ENCODE measurements at places on chromosomes 1 and 21.
A peak's percentile ranks its signal among the peaks of the same experiment; 100 is the strongest.

DNA sequence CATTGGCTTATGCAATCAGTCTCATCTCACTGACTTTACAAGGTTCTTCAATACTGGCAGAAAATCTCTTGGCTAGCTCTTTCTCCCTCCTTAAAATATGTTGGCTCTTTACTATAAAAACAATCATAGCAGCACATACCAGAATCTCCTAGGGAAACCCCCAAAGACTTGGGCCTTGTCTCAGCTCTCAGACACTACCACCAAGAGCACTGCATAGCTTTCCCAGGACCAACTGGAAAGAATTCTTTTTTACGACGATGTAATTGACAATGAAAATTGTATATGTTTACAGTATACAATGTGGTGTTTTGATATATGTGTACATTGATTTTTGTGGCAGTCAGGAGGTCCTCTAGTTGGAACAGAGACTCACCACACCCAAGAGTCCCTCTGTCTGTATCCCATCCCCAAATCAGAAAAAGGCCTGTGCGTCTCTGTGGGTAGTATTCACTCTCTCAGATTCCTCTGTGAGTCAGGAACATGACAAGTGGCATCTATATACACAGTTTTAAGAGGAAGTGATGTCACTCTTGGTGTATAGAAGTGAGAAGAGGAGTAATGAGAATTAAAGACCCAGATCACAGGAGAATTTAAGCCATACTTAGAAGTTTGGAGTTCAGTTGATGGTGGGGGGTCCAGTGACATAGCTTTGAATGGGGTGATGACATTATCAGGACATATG is 21.1 kb downstream of the SMAP2 start:
- DNase-seq: no peak

DNA sequence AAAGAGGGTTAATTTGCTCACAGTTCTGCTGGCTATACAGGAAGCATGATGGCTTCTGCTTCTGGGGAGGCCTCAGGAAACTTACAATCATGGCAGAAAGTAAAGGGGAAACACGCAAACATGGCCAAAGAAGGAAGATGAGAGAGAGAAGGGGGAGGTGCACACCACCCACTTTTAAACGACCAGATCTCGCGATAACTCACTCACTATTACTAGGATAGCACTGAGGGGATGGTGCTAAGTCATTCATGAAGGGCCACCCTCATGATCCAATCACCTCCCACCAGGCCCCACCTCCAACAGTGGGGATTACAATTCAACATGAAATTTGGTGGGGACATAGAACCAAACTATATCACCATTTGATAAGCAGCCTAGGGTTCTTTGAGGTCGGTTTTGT is 2.4 kb upstream of the C1orf115 start:
- no peak for DNase-seq

DNA sequence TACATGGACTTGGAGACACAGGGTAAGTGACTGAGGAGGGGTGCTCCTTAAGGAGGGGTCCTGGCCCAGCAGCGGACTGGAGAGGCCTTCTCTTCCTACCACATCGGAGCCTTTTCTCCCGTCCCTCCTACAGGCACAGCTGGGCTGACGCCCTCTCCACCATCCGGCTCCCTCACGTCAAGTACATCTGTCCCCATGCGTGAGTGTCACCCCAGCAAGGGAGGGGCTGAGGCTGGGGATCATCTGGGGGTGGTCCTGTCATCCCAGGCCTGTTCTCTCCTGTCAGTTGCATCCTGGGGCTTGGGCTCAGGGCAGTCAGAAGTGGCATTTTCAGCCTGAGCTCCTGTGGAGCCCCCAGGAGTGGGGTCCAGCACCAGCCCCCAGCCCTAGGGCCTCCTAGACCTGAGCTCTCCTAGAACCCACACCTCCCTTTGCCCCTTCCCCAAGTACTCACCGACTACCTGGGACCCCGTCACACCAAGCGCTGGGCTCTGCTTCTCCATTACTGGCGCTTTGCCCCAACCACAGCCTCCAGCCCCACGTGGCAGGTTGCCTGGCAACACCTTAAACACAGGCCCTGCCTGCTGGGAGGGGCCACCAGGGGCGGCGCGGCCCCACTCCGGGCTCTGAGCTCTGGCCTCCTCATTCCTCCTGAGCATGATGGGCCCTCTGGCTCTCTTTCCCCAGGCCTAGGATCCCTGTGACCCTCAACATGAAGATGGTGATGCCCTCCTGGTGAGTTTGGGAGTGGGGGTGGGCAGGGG is 2.3 kb downstream of the LYPLA2 start:
- peak; percentile 78 for DNase-seq

GRCh38 chr1:34140011-34140676 is 24.9 kb downstream of the CSMD2 start:
- no peak for DNase-seq

GRCh38 chr21:34795548-34796180 is 126.9 kb downstream of the CLIC6 start:
- DNase-seq: no peak

DNA sequence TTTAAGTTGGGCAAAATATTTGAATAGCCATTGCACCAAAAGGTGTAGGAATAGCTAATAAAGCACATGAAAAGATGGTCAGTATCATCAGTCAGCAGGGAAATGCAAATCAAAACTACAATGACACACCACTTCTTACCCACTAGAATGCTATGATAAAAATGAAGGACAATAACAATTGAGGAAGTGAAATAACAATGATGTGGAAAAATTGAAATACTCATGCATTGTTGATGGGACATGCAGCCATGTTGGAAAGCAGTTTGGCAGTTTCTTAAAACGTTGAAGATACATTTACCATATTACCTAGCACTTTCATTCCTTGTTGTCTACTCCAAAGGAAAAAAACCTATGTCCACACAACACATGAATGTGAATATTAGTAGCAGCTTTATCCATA is 28.4 kb downstream of the HSD3B1 start:
- DNase-seq: no peak

DNA sequence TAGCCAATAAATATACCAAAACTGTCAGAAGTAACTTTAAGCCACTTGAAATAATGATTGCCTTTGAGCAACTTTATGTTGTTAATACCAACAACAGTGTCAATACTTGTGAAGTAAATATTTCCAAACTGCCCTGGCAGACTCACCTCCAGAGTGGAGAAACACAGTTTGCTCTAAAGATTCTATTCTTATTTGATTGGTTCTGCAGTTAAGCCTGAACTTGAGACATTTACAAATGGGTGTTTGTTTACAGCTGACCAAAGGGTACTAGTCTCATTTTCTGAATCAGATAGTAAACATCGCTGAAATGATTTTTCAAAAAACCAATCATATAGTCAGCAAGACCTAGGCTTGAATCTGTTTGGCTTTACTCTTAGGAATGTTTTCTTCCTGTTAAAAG is 1.3 kb upstream of the MYOC start:
- no peak for DNase-seq

- DNase-seq: no peak
These were observed 796.3 kb downstream of the LRRIQ3 start for GRCh38 chr1:73401666-73402065.

GRCh38 chr1:95657248-95657647 is 423.2 kb downstream of the RWDD3 start:
- no peak for DNase-seq

GRCh38 chr1:167544447-167545093 is 9.0 kb downstream of the CREG1 start:
- DNase-seq: no peak

DNA sequence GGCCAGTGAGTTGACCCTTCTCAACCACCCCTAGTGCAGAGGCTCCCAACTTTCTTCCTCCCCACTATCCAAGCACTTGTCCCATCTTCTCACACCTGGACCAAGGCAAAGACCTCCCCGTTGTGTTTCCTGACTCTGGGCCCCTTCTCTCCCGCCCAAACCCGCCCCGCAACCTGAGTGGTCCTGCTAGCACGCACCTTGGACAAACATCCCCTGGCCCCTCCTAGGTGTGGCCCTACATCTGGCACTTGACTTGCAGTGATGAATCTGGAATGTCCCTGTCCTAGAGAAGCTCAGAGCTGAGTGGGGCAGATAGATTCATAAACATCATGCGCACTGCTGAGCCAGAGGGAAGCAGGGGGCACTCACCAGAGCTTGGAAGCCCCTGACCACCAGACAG is 2.3 kb downstream of the SLC5A9 start:
- no peak for DNase-seq

- DNase-seq: no peak
These were observed 44.1 kb upstream of the EIF4G3 start for GRCh38 chr1:21220815-21221214.

- DNase-seq: peak; percentile 44
These were observed at the start of gene S100A13 for GRCh38 chr1:153626904-153627714. Gene S100A13 (minus strand): TSS chr1:153627505. CDS start chr1:153626472, 1,033 bp downstream.

- DNase-seq: no peak
These were observed 111.3 kb downstream of the GREM2 start for GRCh38 chr1:240500647-240501046.

DNA sequence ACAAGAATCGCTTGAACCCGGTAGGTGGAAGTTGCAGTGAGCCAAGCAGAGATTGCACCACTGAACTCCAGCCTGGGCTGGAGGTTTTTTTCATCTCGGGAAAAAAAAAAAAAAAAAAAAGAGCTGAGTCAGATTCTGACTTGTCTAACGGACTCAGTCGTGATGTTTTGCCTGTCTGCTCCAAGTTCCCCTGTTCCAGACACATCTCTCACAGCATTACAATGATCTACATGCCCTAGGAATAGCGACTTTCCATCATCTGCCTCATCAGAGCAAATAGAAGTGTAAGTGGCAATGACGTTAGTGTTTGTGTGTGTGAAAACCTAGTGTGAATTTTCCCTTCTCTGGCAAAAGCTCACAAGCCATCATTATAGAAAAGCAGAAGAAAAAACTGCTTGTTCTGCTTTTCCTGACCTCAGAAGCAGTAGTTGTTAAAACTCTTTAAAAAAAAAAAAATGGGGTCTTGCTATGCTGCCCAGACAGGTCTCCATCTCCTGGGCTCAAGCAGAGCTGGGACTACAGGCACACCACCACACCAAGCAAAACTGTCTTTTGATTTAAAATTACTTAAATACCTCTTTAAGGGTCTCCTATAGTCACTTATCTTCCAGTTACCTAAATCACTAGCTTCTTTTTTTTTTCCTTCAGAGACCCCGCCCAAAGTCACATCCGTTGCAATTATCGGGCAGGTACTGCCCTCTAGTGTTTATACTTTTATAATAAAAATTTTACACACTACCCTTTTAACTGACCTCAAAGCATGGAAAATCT is 37.3 kb downstream of the PLEKHO1 start:
- DNase-seq: peak; percentile 76
